NCI-H82 (cell line): ENCODE measurements at places on chromosomes 1 and 21.

DNA sequence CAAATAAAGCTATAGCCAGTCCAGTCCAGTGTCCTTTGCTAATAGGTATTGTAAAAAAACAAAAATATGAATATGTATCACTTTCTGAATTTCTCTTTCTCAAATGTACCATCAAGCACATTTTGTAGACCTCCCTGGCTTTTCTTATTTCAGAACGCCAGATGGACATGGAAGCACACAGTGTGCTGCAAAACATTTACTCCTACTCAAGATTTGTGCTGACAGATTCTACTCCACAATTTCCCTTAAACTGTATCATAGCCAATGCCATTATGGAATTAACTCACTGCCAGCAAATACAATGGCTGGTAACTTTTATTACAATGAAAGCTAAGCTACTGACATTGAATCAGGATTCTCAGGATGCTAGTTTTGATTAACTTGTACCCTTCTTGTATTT, 30.8 kb upstream of the PLPPR4 start:
- peak; percentile 11 for DNase-seq

GRCh38 chr1:247961791-247962190, 3.2 kb upstream of the OR2AK2 start:
- no peak for DNase-seq

- no peak for DNase-seq
Measured at GRCh38 chr1:17797478-17797877, 42.3 kb downstream of the ACTL8 start.

DNA sequence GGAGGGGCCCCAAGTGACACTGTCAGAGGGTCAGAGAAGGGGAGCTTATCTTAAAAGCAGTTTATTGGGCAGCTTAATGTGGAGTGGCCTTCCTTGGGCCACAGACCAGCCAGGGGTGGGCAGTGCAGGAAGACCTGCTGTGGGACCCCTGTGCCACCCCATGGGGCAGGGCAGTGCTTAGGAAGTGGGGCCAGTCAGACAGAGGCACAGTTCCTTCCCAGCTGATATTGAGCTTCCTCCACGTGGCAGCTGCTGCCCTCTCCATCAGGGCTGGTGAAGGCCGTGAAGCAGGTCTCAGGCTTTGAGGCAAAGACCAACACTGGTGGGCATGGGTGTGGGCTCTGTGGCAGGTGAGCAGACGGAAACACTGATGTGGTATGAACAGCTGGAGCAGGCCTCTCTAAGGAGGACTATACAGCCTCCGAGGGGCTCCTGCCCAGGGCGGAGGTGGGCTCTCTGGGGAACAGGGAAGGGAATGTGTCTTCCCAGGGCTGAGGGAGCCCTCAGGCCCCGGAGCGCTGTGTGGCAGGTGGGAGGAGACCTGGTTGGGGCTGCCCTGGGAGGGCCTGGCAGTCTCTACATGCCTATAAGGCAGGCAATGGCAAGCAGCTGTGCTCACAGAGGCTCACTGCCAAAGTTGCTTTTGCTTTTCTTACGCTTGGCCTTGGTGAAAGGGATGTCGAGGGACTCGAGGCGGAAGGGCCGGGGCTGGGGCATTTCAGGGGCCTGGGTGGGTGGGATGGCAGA, 3.0 kb upstream of the DDOST start:
- no peak for DNase-seq

DNA sequence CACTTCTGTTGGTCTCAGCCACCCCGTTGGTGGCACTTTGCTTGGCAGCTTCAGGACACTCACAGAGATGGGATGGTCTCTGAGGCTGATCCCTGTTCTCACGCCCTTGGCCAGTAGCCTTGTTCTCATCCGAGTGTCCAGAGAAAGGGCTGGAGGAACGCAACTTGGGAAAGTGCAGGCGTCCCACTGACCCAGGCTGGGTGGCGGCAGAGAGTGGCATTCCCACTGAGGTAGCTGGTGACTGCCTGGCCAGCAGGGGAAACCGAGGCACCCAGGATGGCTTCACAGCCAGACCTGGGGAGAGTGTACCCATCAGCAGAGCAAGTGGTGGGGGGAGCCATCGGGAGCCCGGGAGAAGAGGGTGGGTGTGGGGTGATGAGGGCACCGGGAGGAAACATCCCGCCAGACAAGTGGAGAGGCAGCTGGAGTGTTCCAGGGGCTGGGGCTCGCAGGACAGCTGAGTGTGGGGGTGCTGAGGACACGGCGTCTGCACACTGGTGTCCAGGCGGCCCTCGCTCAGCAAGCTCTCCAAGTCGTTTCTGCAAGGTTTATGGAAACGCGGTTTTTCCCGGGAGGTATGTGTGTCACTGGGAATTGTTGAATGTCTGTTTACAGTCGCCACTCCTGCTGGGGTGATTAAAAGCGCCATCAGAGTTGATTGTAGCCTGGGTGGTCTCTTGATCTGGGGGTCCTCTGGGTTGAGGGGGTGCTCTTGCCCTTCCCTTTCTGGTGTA, 97.8 kb downstream of the SIK1 start:
- DNase-seq = no peak

DNA sequence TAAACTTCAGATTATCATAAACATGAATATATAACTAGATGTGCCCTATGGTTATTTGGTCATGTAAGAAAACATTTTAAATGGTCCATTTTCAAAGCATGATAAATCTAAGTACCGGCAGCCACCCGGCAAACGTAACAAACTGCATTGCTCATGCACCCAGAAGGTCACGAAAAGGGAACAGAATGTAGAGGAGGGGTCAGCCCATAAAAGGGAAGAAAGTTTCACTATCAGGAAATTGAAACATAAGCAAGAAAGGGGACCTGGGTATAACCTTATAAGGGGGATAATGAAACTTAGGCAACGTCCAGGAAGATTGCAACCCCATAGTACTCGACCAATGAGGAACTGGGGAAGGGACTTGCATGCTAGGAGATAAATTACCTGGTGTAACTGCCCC, 421.2 kb upstream of the ZRANB2 start:
- DNase-seq = no peak

GRCh38 chr21:34181431-34182039, 108.2 kb downstream of the MRPS6 start:
- DNase-seq = no peak

DNA sequence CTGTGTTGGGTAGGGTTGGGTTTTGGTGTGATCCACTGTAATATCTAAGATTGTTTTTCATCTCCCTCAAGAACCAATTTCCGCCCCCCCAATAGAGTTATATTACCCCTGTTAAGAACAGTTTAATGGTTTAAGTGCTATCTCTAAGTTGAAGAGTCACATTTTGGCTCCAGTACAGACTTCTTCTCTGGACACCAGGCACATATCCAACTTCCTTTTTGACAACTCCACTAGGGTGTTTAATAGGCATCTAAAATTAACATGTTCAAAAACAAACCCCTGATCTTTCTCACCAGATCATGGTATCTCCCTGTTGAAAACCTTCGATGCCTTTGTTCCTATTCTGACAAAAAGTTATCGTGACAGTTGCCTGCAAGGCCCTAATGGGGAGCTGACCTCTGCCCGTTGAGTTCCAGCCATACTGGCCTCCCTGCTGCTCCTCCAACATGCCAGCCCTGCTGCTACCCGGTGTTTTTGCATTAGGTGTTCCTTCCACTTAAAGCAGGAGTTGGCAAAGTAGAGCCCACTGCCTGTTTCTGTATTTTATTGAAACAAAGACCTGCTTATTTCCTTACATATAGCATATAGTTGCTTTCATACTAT, 18.6 kb downstream of the USP24 start:
- DNase-seq = no peak

- no peak for DNase-seq
Measured at GRCh38 chr21:44875316-44875700, 1.8 kb upstream of the PTTG1IP start.

- DNase-seq = peak; percentile 58
Measured at GRCh38 chr1:31476891-31477846, 64.2 kb downstream of the SERINC2 start.

DNA sequence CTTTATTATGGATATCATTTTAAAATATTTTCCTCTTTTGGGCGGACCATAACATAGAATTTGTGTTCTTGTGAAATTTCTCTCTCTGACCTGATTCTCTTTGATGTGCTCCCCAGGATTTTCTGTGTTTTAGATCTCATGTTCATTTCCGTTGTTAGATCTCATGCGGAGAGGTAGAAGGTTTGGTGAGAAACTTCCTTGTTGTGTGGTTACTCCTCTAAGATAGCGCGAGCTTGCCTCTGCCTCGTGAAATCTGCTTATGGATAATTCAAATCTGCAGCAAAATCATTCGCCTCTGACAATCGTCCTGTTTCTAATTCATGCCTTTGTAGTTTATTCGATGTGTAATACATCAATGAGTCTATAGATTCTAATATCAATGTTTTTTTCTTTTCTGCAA, 580.4 kb downstream of the USP25 start:
- no peak for DNase-seq

DNA sequence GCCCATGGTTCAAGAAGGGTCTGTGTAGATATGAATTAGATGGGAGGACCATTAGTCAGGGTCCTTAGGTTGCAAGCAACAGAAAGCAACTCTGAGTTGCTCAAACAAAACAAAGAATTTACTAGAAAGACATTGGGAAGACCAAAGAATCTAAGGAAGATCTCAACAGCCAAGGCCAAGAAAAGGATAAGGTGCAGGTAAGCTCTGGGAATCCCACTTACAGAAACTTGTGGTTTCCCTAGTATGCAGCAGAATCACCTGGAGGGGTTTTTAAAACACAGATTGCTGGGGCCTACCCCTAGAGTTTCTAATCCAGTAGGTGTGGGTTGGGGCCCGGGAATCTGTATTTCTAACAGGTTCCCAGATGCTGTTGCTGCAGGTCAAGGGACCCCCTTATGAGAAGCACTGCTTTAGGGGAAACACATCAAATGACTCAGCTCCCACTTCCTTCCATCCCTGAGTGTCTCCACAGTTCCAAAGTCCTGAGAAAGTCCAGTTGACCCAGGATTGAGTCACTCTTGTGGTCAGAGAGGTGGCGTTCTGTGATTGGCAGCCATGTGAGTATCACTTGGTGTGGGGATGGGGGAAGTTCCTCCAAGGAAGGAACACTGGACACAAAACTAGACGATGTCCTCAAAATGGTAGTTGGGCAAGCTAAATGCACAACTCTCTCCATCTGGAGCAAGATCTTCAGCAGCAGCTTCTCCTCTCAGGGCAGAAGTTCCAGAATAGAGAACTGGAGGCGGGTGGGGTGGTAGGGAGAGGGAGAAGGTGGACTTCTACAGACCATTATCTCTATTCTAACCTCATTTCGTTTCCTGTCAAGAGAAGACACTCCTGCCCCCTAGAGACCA, 24.2 kb upstream of the EYA3 start:
- DNase-seq = peak; percentile 40

- no peak for DNase-seq
Measured at GRCh38 chr21:41833497-41834115, 45.5 kb downstream of the PRDM15 start.

DNA sequence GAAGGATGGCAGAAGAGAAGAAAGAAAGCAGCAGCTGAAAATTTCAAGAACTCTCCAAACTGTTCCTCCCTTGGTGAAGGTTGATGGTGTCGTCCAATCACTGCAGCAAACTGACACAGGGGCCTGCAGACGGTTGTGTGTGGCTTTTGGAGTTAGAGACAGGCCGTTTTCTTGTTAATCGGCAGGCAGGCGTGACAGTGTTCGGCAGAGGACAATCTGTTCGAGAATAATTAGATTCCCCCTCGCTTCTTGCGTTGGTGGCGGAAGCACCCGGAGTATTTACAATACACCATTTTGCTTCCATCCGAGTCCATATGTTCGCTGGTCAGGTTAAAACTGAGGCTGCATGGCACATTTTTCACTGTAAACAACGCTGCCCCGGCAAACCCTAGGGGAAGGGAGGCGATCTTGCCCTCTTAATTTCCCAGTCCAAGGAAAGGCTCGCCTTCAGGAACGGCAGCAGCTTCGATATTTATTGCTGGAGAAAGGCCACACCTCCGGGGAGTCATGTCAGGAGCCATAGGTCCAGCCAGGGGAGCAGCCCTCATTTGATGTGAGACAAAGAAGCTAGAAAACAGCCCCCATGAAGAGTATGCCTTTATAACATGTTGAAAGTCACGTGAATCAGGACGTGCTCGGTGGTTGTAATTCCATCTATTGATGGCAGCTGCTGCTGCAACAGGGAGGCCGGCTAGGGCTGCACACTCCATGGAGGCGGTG, 360.1 kb downstream of the SMYD3 start:
- DNase-seq = peak; percentile 32

DNA sequence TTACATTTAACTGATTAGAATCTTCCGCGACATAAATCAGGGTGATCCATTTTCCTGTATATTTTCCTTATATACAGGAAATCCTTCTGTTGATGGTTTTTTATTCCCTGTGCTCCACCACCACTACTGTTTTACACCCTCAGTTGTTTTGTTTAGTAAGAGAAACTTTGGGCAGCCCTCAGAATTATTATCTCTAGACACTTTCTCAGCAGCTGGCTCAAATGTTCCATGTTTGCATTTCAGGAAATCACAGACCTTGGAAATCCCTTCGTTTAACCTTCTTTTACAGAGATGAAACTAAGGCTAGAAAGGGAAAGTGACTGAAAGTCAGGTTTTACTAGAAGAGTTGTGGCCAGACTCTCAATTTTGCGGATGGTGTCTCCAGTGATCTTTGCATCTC, 15.2 kb downstream of the ZNF697 start:
- no peak for DNase-seq

DNA sequence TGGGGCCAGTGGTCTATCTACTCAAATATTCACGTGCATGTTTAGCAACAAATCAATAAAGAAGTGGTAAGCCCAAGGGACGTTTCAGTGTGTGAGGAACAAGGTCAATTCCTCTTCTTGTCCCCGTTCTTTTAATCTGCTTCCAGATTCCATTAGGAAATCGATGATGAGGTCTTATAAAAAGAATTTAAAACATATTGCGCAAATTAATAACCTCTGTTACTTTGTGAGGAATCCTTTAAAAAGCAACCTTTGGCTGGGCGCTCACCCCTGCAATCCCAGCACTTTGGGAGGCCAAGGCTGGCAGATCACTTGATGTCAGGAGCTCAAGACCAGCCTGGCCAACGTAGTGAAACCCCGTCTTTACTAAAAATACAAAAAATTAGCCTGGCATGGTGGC, 113.0 kb upstream of the TMPRSS2 start:
- no peak for DNase-seq

DNA sequence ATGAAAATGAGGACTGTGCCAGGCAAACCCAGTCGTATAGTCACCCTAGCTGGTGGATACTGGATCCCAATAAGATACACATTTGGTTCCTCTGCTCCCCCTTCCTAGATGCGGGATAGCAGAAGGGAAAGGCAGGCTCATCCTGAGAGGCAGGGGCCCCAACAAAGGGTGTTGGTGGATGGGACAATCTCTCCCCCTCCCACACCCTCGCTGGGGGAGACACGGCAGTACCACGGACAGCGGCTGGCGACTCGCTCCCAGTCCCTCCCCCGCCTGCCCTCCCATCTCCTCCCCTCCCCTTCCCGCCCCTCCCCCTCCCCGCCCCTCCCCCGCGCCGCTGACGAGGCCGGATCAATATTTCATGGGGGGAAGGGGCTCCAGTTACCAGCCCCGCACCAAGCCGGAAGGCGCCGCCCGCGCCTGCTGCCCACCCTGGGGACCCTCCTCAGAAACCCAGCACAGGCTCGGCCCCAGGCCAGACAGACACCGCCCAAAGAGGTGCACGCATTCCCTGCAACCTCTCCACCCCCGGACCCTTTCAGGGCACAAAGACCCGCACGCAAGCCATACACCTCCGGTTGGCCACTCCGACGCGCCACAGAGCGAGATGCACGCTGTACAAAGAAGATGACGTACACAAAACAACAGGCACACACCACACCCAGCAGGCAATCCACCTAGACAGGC, 11.5 kb downstream of the RIMS3 start:
- no peak for DNase-seq

GRCh38 chr1:50774759-50775351, 185.2 kb downstream of the FAF1 start:
- DNase-seq = peak; percentile 83

- DNase-seq = no peak
Measured at GRCh38 chr1:113216664-113217063, 143.7 kb downstream of the LRIG2 start.

GRCh38 chr1:25549273-25550154, 6.1 kb downstream of the LDLRAP1 start:
- DNase-seq = no peak
